Activated CD4-positive, alpha-beta T cell treated with anti-CD3 and anti-CD28 coated beads for 48 hours (primary cell): ENCODE measurements at places on chromosomes 5 and 9.

GRCh38 chr5:98769210-98769958 lies 4.1 kb upstream of the RGMB start:
- peak; percentile 55 for DNase-seq

- DNase-seq: no peak
Measured at GRCh38 chr5:74040811-74041491, 415.0 kb downstream of the ARHGEF28 start.

DNA sequence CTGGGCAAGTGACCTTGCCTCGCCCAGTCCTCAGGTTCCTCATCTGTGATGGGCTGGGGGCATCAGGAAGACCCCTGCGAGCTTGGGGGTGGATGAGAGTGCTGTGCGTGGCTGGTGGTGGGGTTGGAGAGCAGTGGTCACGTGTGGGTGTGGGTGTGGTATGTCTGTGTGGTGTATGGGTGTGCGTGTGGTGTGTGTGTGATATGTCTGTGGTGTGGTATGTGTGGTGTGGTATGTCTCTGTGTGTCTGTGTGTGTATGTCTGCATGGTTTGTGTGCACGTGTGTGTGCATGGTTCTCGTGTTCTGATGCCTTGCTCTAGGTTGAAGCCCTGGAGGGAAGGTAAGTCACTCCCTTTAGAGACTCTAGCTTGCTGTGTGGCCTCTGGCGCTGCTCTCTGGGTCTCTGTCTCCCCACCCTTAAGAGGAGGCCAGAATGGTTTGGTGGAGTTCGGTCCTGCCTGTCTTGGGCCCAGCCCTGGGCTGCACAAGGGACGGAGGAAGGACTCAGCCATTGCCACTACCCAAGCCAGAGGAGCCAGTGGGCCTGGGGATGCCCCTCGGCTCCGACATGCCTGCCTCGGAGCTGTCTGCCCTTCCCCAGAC lies 87.0 kb downstream of the RXRA start:
- DNase-seq: no peak

GRCh38 chr5:178769617-178770260 lies 39.3 kb upstream of the ZNF354A start:
- DNase-seq: no peak

- no peak for DNase-seq
Measured at GRCh38 chr5:95956900-95957293, 4.8 kb downstream of the ELL2 start.

GRCh38 chr5:163623986-163624385 lies 118.6 kb downstream of the MAT2B start:
- DNase-seq: no peak

GRCh38 chr5:4544049-4544670 lies 596.0 kb upstream of the ADAMTS16 start:
- no peak for DNase-seq

- DNase-seq: peak; percentile 55
Measured at GRCh38 chr5:35182910-35183535, 47.3 kb downstream of the PRLR start.

DNA sequence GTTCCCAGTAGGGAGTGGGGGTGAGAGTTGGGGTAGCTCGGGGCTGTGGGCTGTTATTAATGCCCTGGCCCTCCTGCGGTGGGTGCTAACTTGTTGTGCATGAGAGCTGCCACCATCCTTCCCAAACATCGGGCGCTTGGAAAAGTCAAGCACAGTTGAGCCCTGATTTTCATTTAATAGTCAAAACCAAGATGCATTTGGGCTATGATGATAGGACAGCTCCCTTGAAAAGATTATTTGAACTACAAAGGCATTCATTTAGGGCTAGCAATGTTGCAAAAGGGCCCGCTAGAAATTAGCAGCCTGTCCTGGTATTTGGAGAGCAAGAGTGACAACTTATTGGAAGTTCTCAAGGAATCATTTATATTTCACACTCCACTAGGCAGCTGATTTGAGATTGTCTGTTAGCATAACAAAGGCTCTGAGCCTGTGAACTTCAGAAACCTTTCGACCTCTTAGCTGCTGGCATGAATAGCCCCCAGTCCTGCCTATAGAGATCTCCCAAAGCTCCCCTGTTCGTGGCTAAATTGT lies 128.2 kb upstream of the TMEM161B start:
- DNase-seq: no peak

- DNase-seq: no peak
Measured at GRCh38 chr5:84260939-84261338, 123.7 kb downstream of the EDIL3 start.

- DNase-seq: no peak
Measured at GRCh38 chr9:110104261-110104809, 103.6 kb downstream of the C9orf152 start.

DNA sequence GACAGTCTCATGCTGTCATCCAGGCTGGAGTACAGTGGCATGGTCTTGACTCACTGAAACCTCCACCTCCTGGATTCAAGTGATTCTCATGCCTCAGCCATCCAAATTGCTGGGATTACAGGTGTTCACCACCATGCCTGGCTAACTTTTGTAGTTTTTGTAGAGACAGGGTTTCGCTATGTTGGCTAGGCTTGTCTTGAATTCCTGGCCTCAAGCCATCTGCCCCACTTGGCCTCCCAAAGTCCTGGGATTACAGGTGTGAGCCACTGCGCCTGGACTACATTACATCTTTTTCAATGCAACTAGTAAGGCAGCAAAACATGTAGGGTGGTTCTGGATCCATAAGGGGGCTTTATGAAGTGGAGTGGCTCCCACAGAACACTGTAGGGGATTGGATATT lies 29.6 kb upstream of the RASGEF1C start:
- DNase-seq: no peak

DNA sequence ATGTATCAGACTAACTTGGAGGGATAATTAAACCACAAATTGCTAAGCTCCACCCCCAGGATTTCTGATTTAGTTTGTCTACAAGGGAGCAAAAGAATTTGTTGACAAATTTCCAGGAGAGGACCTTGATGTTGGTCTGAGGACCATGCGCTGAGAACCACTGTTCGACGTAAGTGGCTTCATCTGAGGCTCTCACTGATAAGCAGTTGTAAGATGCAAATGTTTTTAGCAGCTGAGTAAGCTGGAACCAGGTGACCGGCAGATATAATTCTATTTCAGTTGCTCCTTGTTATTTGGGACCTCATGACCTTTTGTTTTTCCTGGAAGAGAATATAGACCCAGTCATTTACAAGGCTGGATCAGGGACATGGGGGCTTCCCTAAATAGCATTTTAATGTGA lies 14.1 kb upstream of the SPINK1 start:
- DNase-seq: no peak

DNA sequence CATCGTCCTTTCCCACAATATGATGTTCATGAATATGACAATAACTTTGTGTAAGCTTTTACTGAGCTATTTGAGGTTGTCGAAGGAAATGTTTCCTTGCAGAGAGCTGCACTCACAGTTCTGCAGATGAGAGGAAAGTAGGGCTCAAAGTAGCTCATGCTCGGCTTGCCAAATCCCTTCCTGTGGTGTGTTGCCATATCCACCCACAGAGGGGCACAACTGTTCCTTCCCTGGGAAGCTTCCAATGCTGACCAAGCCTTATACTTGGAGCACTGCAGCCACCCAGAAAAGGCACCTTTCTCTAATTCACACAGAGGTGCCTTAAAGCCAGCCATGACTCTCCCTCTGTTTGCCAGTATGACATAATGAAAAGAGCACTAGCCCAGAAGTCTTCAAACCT lies 390.3 kb downstream of the CAAP1 start:
- no peak for DNase-seq

DNA sequence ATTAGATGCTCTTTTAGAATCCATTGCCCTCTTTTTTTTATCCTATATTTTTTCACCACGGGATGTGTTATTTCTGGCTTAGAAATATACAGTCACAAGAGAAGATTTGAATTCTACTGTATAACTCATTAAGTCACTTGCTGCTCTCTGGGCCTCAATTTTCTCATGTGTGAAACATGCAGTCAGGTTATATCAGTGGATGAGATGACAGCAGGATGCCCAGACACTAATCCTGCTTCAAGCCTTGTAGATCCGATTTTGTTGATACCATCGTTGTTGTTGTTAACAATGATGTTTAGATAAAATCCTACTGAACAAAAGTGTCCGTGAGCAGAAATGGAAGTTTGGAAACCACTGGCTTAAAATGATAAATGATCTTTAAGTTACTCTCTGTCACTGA lies 421.9 kb upstream of the DMAC1 start:
- no peak for DNase-seq

- peak; percentile 34 for DNase-seq
Measured at GRCh38 chr5:14144586-14145434, 1.7 kb downstream of the TRIO start.

DNA sequence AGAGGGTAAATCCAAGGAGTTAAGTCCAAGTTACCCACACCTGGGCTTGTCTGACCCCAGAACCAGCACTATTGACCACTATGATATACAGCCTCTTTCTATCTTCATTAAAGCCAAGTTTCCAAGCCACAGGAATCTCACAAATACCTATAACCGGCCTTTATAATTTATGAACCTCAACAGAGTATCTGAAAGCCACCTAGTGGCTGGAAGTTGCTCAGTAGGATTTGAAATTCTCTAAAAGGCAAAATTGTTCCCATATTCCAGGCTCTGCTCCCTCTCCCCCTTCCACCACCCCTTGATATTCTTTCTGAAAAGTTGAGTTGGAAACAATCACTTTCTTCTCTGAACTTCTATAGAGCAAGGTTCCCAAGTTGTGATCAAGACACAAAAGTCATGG lies 106.4 kb upstream of the GPR151 start:
- DNase-seq: no peak

GRCh38 chr5:3394891-3395599 lies 200.6 kb upstream of the IRX1 start:
- no peak for DNase-seq

DNA sequence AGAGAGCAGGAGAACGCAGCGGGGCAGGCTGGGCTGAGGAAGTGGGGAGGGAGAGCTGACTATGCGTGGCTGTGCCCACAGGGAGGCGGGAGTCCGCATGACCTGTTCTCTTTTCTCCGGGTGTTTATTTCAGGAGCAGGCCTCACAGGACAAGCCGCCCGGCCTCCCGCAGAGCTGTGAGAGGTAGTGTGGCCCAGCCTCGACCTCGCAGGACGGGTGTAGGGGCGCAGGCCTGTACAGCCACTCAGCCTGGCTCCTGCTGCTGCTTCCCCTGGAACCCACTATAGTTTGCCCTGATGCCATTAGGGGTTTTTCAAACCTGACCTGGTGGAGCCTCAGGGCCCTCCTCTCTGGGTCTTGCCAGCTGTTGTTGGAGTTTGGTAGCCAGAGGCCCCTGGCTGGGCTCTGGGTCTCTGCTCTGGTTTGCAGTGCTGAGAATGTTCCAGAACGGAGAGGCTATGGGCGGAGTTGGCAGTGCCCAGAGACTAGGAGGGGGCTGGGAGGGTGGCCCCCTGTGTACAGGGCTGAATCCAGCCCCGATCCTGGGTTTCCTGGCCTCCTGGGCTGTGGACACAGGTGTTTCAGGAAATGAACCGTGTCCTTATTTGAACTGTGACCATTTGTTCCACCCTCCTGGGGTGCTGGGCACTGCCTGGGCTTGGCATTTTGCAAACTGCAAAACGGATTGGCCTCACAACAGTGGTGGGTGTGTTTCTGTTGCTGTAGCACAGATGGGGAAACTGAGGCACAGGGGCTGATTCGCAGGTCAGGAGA lies 78.8 kb downstream of the WNK2 start:
- no peak for DNase-seq

DNA sequence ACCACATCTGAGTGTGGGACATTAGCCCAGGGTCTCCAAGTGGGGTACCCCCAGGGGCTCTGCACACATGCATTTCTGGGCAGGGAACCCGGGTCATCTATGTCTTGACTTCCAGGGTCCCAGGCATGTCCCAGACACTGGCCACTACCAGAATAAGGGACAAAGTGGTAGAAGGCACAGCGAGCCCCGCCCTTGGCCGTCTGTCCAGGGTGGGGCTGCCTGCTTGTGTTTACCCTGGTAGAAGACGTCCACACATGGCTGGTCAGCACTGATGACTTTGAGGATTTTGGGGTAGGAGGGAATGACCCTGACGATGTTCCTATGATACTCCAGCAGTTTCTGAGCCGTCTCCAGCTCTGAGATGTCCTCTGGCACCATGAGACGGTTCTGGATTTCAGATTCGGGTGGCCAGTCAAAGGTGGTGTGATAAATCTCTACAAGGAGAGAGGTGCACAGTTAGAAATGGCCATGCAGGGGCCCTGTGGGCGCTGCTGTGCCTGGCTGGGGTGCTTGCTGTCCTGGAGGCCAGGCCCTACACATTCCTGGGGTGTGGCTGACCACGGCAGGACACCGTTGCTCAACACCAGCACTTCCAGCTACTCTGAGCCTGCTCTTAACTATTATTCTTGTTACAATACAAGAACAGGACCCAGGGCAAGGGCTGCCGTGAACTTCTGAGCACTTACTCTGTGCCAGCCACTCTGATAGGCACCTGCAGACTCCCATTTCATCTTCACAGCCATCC lies 51.3 kb downstream of the AK8 start:
- no peak for DNase-seq

GRCh38 chr5:55918087-55919035 lies 67.2 kb downstream of the IL31RA start:
- DNase-seq: peak; percentile 39

GRCh38 chr5:33400675-33401074 lies 40.1 kb upstream of the TARS1 start:
- DNase-seq: no peak

GRCh38 chr5:109246395-109246794 lies 163.4 kb downstream of the PJA2 start:
- no peak for DNase-seq

GRCh38 chr5:130871346-130872086 lies 293.5 kb downstream of the HINT1 start:
- DNase-seq: peak; percentile 48

- DNase-seq: no peak
Measured at GRCh38 chr9:109753308-109753707, 26.7 kb upstream of the PALM2AKAP2 start.

- no peak for DNase-seq
Measured at GRCh38 chr5:8013948-8014710, 145.2 kb downstream of the MTRR start.

DNA sequence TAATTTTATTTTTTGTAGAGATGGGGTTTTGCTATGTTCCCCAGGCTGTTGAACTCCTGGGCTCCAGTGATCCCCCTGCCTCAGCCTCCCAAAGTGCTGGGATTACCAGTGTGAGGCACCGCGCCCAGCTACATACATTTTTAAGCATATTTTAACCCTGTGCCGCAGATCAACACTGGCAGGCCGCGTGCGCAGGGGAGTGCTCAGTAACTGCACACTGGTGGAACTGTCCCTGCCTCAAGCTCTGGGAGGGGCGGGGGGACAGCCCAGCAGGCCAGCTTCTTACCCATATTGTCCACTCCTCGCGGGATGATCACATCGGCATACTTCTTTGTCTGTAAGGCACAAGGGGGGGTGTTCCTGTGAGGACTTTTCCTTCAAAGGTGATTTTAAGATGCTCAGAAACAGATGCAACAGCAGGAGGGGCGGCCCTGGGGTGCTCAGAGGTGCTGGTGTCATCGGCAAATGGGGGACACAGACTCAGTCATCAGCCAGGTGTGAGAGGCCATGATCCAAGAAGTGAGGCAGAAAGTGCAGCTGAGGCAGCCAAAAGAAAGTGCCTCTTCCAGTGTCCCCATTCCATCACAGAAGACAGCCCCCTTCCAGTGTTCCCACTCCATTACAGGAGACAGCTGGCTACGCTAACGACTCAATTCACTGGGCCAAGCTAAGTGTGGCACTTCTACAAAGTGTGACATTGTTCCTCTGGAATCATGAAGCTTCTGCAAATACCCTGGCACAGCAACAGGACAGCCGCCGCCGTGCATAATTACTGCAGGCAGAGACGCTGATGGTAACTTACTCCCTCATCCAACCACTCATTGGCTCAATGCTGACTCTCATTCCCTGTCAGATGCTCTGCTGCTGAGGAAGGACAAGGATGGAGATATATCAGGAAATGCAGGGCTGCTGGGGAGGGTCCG lies 5.2 kb downstream of the UCK1 start:
- DNase-seq: no peak
